Psoas muscle (tissue), 8 donors: ENCODE measurements at places on chromosomes 2 and 18.

- DNase-seq: no peak
Observed at GRCh38 chr2:156077041-156077742, 255.3 kb downstream of the NR4A2 start.

DNA sequence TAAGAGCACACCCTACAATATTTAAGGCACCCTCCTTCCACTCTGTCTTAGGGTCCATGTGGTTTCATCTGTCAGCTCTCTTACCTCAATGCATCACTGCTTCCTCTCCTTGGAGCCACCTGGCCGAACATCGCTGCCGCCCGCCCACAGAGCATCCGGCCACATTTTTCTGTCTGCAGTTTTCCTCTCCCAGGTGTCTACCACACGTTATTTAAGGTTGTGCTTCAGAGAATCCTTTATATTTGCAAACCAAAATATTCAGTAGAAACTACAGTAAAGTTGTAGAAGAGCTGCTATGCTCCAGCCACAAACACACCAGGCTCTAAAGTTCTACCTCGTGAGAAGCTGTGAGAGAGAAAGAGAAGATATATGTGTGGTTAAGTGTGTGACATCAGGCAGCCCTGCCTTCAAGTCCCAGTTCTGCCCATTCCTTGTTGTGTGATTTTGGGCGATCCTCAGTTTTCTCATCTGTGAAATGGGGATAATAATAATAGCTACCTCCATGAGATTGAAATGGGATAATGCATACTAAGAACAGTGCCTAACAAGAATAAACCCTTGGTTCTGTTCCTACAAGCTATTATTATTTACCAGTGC is 4.9 kb upstream of the STK17B start:
- DNase-seq: no peak

DNA sequence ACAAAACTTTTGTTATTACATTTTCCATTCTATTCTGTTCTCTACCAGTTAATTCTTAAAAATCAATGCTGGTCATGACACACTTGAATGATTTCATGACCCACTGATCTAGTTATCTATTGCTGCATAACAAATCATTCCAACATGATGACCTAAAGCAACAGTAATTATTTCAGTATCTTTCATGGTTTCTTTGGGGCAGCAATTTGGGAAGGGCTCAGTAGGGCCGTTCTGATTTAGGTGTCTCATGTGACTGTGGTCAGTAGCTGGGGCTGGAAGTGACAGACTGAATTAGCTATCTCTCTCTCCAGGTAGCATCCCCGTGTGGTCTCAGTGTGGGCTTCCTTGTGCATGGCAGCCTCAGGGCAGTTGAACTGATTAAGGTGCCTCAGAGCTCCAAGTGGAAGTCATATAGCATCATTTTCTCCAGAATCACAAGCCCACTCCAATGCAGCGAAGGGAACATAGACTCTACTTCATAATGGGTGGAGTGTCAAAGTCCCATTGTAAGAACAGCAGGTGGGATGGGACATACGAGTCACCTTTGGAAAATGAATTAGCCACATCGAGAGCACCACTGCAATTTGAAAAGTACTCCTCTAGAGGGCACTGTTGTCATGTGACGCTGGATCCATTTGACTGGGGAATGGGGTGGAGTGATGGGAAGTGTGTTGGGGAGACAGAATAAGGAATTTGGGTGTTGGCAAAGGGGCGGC is 39.1 kb upstream of the FAM136A start:
- DNase-seq: no peak

DNA sequence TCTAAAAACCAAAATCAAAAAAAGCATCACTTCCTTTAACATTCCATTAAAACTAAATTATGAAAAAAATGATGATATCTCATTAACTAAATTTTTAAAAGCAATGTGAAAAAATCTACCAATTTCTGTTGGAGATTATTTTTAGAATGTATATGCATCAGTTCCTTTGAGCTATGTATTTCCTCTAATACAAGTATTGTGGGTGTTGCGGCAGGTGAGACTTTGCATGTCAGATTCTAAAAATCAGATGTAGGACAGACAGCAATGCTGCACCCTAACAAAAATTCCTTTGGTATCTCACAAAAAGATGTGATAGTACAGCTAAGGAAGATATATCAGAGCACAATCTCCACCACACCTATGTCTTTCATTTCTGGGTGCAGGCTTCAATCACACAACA is 6.8 kb downstream of the MBD2 start:
- no peak for DNase-seq

DNA sequence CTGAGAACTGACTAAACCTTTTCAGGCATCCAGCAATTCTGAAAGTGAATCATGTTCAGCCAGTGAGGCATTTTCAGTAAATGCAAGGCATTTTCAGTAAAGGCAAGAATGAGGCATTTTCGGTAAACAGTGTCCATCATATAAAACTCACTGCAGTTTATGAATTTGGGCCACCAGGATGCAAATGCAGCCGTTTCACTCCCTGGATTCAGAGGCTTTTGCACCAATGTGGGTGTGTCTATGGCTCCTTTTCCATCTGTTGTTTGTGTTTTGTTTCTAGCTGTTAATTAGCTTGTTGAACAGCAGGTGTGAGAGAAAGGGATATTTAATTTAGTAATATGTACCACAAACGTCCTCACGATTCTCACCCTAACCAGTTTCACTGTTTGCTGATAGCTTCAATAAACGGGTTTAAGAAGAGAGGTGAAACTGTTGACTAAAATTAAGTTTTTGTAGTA is 116.3 kb upstream of the PGAP1 start:
- DNase-seq: no peak

DNA sequence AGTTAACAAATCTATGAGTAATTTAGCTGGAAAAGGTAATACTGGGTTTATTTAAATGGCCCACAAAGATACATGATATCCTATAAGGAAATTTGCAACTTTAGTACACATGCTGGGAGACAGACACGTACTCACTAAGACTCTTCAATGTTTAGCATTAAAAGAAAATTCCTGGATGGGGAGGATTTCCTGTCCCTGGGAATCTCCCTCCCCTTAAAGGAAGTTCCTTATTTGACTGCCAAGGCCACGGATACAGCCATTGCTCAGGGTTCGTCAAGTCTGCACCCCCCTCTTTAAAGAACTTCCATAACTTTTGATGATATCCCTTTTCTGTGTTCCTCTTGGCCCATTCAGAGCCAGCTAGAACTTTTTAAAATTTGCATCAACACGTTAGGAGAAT is 267.6 kb downstream of the CD226 start:
- DNase-seq: no peak

GRCh38 chr18:56038171-56039030 is 450.4 kb upstream of the TCF4 start:
- DNase-seq: no peak

- no peak for DNase-seq
Observed at GRCh38 chr2:176112375-176113302, 3.9 kb upstream of the HOXD10 start.

- DNase-seq: no peak
Observed at GRCh38 chr2:49656853-49657252, 502.5 kb upstream of the FSHR start.

GRCh38 chr2:152558158-152558984 is 158.9 kb downstream of the PRPF40A start:
- no peak for DNase-seq
